ENCODE measurements at places on chromosomes 11 and 22. TPM values are rescaled to one million over a fixed set of nuclear protein-coding genes. Genes with fewer than 3 reads are reported as not detected.

DNA sequence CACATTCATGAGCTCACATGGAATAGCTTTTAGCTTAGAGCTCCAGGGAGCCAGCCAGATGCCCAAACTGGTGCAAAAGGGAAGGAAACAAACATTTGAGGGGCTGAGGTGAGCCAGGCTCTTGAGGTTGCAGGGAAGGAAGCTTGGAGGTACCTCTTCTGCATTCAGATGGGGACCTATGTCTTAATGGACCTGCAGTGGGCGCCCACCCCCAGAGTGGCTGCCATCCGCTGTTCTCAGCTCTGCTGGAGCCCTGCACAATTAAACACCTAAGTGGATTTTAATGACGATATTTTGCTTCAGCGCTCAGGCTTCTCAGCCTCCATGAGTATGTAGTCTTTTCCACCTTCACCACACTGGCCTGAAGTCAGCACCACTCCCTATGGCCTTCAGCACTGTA lies 100.8 kb downstream of the LDLRAD3 start:
- DNase-seq: no peak

The CARNS1 gene
- total RNA-seq: 14.1 TPM

GRCh38 chr11:1237128-1237580 lies 14.3 kb downstream of the MUC5B start:
- DNase-seq: peak; percentile 61

DNA sequence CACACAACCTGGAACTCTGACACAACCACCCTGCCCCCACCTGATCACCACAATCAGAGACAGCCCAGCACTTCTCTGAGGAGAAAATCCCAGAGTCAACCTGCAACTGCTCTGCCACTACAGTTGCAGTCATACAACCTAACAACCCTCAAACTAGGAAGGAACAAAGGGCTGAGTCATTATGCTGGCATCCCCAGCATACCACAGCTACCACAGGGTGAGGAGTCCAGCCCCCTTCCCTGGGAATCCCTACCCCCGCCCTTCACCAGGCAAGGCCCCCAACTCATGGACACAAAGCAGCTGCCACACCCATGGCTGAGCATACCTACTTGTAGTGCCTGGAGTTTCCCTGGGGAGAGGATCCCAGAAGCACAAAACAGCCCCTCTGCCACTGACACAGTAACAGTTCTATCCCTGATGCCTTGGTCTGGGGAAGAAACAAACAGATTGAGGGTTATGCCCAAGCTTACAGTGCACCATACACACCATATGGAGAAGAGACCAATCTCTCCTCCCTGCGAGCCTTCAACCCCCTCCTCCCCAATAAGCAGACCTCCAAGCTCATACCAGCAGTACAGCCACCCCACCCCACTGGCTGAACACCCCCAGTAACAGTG lies 68.5 kb upstream of the C11orf58 start:
- no peak for DNase-seq

The SCO2 gene
- total RNA-seq: not detected

The SYT8 gene
- not detected for total RNA-seq

DNA sequence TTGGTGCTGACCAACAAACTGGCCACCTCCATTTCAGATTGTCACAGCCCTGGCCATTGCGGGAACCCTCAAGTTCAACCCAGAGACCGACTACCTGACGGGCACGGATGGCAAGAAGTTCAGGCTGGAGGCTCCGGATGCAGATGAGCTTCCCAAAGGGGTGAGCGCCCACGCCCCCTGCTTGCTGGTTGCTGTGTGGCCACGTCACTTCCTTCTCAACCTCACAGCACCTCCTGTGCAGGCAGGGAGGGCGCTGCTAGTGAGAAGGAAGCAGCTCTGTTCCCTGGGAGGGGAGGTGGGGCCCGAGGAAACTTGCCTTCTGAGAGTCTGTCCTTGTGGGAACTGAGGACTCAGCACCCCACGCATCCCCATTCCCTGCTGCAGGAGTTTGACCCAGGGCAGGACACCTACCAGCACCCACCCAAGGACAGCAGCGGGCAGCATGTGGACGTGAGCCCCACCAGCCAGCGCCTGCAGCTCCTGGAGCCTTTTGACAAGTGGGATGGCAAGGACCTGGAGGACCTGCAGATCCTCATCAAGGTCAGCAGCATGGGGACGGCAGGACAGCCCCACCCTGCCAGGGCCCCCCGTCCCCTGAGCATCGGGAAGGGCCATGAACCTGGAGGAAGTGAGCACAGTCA lies 19.3 kb downstream of the POLR3H start:
- DNase-seq: peak; percentile 74

The BTG4 gene
- not detected for total RNA-seq

DNA sequence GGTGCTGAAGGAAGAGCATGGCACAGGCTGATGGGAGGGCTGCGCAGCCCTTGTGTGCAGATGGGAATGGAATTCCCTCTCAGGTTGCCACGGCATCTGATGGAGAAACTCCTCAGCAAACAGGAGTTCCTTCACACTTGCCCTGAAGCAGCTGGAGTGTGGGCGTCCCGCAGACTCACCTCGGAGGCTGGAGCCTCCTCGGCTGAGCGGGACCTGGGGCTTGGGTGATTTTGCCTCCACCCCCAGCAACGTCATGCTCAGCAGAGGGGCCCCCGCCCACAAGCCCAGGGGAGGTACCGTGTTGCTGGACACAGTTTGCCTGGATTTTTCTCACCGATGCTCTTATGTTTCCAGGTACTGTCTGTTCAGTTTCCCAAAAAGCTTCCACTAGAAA lies 63.4 kb downstream of the MYO7A start:
- peak; percentile 45 for DNase-seq

The KDM4D gene
- 0.54 TPM for total RNA-seq

GRCh38 chr11:19903620-19904069 lies 191.0 kb downstream of the NAV2 start:
- DNase-seq: no peak

The OR51I1 gene
- total RNA-seq: not detected

The CRYBA4 gene
- total RNA-seq: not detected

The MYEOV gene
- not detected for total RNA-seq

DNA sequence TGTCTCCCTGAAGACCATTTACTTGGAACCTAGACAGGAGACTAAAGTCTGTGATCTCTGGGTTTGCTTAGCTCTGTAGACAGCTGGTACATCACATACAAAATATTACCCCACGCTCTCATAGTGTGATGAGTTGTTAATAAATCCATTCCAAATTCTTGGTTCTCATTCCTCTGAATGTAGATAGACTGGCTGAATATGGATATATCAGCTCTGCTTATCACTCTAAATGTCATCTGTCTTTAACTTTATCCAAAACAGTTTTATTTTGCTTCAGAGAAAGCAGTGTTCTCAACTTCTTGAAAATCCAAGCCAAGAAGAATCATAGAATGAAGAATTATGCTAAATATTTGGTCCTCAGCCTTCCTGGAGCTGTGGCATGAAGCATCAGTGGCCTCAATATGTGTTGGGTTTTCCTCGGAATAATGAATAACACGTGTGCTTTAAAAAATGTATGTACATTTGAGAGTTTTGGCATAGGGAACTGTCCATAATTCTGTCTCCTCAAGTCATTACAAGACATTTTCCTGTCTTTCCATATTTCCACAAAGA lies 10.5 kb upstream of the LDLRAD3 start:
- no peak for DNase-seq

DNA sequence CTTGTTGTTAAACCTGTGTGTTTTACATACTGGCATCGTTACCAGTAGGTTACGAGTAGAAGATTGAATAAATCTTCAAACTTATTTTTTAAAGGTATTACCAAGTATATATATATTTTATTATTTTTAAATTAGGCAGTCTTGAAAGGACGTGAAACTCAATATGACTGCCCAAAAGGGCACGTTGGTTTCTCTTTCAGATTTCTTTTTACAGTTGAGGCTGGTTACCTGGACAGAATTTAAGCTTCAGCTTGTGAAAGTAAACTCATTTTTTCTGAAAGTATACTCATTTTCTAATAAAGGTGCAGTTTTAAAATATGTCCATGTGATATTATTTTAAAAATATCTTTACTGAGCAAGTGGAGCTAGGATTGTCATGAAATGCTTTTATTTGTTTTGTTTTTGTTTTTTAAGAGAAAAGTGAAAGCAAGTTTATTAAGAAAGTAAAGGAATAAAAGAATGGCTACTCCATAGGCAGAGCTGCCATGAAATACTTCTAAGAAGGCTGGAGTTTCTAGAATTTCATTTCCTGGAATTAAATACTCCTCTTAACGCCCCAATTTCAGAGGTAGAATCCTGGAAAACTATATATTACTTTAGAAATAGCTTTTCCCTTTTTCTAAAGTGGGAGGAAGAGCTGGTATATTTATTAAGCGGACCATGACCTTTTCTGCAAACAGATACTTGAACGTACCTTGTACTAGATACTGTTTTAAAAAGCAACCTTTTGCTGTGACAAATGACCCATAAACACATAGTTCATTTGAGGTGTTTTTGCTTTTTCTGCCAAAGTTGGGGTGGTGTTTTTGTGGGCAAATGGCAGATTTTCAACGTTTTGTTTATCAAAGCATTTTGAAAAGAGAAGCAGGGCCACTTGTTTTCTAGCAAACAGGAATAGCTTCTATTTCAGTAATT lies 1.9 kb downstream of the FBXO7 start:
- no peak for DNase-seq

- no peak for DNase-seq
Measured at GRCh38 chr22:17684245-17684644, 45.7 kb downstream of the BCL2L13 start.

All from Right ventricle myocardium inferior (tissue), 1 donor.